ENCODE measurements at places on chromosomes 11 and 22.

DNA sequence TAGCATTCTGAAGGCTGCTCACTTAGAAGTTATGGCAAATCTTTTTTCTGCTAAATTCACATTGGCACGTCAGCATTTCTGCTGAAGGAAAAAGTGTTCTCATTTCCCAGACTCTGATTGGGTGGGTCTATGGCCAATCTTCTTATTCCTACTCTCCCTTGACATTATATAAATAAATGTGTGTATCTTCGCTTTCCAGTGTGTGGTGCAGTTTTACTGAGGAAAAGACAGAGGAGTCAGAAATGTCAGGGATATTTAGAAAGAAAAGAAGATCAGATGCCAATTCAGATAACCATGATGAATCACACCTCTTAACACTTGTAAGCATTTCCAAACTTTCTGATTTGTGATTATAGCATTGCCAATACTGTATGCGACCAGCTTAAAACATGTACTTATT lies 3.2 kb upstream of the BDNF start:
- no peak for DNase-seq

- no peak for DNase-seq
Observed at GRCh38 chr11:73577496-73577917, 20.4 kb downstream of the FAM168A start.

DNA sequence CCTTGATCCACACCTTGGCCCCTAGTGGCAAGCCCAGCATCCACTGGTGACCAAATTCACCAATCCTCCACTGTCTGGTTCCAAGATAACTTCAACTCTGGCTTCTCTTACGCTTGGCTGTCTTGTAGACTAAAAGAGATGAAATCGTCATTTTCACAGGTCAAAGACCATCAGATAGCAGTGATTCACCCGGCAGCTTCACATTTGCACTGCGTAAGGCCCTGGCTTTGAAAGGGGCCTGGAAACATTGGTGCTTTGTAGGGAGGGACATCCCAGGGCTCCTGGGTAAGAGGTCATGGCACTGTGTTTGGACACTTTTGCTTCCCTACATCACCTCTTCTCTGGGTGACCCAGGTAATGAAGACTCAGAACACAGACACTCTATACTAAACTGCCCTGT lies 30.1 kb upstream of the FADD start:
- DNase-seq = no peak

DNA sequence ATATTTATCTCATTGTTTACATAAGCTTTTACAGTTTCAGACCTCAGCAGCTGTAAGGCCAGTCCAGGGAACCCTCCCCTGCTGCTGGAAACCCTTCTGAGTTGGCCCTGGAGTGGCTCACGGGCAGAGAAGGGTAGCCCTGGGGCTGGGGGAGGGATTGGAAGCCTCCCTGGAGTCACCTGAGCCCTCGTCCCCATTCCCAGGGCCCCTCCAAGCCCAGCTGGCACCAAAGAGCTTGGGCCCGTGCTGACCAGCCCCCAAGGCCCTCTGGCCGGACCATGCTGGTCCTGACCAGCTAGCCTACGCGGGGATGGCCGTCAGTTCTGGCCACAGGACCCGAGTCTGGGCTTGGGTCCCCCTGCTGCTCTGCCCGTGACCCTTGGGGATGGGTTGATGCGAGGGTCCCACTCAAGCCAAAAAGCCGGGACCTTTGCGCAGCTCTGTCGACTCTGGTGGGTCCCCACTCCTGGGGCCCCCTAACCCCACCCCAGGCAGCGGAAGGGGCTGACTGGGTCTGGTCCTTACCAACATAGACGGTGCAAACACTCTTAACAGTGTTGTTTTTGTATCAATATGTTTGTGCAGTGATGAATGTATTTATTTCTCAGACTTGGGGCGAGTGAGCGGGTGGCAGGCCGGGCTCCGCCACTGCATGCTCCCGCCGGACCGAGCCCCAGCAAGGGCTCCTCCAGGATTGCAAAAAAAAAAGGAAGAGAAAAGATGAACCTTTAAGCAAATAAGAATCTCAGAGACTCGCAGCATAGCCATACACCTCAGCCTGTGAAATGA lies 17.5 kb upstream of the TMEM191C start:
- DNase-seq = no peak

- no peak for DNase-seq
Observed at GRCh38 chr11:105861225-105861624, 160.8 kb downstream of the MSANTD4 start.

- no peak for DNase-seq
Observed at GRCh38 chr11:82355313-82355823, 378.3 kb downstream of the FAM181B start.

GRCh38 chr11:114892381-114893197 lies 214.3 kb downstream of the NXPE2 start:
- no peak for DNase-seq

GRCh38 chr11:2084721-2085120 lies 54.5 kb downstream of the IGF2 start:
- DNase-seq = no peak

DNA sequence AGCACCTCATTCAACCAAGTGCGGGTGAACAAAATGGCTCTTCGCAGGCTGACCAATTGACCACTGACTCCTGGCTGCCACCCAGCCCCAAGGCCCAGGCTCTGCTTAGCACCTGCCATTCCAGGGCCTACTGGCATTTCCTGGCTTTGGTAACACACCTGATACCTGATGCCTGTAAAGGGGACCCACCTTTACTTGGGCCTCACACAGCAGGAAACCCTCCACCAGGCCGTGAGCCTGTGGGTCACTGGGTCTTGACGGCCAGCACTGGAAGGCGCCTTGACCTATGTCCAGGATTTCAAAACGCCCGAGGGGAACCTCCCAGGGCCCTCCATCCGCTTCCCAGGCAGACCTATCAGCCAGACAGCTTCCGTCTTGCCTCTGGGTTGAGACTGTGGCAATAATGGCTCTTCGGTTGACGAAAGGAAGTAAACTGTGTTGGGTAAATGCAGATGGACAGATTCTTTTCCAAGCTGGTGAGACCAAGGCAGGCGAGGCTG lies 16.8 kb upstream of the TMEM184B start:
- no peak for DNase-seq

DNA sequence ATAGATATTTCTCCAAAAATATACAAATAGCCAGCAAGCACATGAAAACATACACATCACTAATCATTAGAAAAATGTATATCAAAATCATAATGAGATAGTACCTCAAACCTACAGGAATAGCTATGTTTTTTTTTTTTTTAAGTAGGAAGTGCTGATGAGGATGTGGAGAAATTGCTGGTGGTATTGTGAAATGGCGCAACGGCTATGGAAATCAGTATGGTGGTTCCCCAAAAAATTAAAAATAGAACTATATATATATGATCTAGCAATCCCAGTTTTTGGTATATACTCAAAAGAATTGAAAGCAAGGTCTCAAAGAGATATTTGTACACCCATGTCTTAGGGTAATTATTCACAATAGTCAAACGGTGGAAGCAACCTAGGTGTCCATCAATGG lies 46.0 kb upstream of the HIPK3 start:
- DNase-seq = no peak

- DNase-seq = no peak
Observed at GRCh38 chr11:34180040-34180813, 74.8 kb downstream of the NAT10 start.

- DNase-seq = no peak
Observed at GRCh38 chr22:49116486-49117120, 711.1 kb downstream of the BRD1 start.

DNA sequence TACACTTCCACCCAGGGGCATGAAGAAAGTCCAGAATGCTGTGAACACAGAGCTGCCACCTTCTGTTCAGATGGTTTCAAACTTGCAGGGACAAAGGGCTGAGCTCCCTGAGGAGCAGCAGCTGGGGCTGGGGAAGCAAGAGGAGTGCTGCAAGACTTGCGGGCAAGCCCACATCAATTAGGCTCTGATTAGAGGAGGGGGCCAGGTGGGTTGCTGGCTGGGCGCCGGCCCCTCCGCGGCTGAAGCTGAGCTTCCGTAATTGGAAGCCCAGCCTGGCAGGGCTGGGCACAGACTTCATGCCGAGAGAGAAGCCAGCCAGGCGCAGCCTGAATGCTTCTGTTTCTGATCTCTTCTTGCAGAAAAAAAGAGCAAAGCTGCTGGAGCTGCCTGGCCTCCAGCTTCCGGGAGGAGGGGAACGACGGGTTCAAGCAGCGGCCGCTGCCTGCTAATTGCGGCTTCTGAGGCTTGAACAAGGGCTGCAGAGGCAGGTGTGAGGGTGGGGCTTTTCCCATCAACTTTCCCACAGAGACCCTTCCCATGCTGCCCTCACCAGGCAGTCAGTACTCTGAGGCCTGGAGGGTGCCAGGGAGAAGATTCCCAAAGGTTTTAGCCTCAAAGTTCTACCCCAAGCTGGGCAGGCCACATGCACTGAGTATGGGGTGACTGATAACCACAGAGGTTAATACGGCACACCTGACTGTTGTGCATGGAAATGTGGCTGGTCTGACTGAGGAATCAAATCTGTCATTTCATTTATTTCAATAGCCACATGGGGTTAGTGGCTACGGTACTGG lies 91.1 kb upstream of the LMO1 start:
- no peak for DNase-seq

DNA sequence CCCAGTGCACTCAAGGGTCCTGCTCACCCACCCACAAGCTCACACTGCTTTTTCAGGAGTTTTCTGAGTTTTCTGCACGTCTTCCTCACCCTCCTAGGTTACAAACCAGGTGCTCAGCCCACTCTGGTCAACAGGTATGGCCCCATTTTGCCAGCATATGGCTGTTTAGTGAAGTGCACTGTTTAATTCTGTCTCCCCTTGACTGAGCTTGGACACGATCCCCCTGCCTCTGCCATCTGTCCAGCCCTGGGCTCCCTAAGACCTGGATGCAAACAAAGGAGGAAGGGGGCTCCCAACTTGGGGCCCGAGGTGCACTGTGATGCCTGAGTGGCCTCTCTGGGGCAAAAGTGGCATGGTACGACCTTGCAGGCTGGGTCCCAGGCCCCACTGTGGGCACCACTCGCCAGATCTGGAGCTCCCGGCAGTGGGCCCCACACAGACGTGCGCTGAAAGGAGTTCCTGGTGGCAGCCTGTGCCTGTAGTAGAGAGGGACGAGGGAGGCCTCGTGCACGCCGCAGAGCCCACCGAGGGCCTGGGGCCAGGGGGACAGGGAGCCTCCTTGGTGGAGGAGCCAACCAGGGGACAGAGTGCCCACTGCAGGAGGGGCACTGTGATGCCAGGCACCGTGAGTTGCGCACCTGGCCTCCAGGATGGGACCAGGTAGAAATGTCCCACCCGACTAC lies 37.3 kb upstream of the COMT start:
- DNase-seq = no peak

- DNase-seq = no peak
Observed at GRCh38 chr11:8259306-8259959, 4.2 kb downstream of the LMO1 start.

GRCh38 chr11:35111161-35112055 lies 27.6 kb upstream of the CD44 start:
- no peak for DNase-seq

- DNase-seq = no peak
Observed at GRCh38 chr11:46112961-46113607, 8.2 kb downstream of the PHF21A start.

DNA sequence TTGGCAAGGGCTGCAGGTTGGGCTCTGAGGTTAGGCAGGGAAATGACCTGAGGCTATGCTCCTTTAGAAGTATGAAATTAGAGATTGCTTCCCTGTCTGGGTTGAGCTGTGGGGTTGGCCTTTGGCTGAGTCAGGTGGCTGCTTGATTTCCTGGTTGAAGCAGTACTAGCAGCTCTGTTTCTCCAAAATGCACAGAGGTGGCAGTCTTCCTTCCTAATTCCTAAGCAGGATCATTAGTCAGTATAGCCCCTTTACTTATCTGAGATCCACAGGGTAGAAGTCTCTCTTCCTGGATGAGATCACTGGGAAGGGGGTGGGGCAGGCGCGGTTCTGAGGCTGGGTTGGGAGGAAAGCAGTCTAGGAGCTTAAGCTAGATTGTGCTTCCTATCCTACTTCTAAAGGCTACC lies 1917.5 kb downstream of the LRRC4C start:
- no peak for DNase-seq

- no peak for DNase-seq
Observed at GRCh38 chr22:46001426-46002106, 24.6 kb upstream of the WNT7B start.

DNA sequence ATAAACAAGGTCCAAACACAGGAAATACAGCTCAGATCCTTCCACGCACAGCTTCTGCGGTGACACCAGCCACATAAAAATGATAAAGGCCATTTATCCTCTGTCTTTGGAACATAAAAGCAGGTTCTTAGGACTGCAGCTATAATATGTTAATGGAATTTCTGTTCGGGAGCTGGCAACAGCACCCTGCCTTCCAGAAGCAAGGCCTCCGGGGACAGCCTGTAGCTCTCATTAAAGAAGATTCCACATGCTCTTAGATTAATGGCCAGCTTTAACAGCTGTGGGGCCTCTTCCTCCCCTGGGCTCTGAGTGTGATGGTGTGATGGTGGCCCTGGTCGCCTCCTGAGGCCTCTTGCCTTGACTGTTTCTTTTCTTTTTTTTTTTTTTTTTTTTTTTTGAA lies 137.3 kb downstream of the CACNA1I start:
- DNase-seq = no peak

DNA sequence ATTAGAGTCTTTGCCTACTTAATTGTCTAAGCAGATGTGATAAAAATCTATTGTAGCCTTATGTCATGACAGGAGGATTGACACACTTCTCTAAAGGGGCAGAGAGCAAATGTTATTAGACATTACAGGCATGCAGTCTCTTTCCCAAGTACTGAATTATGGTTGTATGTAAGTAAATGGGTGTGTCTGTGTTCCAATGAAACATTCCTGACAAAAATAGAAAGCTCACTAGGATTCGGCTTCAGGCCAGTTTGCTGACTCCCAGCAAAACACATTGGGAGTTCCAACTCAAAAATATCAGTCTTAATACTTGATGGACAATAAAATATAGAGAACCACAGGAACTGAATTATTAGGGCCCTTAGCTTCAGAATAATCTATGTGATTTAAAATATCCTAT lies 1480.4 kb downstream of the FAM181B start:
- no peak for DNase-seq

DNA sequence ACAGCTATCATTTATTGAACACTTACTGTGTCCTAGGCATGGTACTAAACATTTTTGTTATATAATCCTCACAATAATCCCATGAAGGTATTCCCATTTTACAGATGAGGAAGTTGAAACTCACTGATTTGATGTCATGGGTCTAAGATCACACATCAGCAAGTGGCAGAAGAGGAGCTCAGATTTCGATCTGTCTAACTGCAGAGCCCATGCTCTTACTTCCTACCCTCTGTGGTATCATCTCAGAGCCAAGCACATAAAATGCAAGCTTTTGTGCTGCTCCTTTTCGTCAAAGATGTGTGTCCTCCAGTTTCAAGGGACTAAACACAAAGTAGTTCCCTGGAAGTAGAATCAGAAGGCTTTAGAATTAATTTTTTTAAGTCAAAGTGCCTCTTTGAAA lies 71.1 kb downstream of the ARFGAP2 start:
- no peak for DNase-seq
